Activated CD4-positive, alpha-beta memory T cell treated with anti-CD3 and anti-CD28 coated beads, Interleukin-2, amount 10 ng/mL, durations not matched to agents 7 days and 5 days (primary cell): ENCODE measurements at places on chromosomes 1 and 21.

DNA sequence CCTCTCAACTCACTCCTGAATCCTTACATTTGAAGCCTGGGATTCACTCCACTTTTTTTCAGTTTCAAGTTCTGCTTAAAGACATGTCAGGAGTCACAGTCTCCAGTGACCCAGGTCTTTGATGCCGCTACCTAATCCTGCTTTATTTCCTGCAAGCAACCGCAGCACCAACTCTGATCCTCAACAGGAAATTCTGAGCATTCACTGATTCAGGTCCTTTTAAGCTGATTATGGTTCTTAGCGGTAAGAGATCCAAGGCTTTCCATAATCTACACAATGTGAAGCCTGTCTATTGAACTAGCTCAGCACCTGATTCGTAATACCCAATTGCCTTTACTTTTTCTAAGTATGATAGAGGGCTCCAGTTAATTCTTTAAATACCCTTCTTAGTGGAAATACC is 43.7 kb upstream of the PIGC start:
- no peak for DNase-seq

GRCh38 chr1:29282924-29283803 is 46.8 kb downstream of the PTPRU start:
- peak; percentile 21 for DNase-seq

- DNase-seq, result peak; percentile 46
These were observed 510.3 kb downstream of the NPHP4 start for GRCh38 chr1:5481889-5482288.

DNA sequence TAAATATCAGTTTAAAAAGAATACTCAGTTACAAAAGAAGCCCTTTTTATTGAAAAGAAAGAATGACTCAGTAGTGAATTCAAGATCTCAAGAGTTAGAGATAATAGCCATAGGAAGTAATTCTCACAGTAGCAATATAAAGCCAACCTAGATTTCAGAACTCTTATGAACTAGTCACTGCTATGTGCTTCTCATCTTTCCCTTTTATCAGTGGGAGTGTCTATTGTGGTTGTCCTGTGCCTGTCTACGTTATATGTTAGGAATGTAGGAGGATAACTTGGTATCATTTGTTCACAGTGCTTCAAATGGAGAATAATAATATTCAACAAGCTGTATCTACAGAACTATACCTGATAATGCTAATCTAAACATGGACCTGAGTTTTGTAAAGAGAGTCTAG is 73.1 kb upstream of the RGS21 start:
- no peak for DNase-seq

- DNase-seq, result no peak
These were observed 39.3 kb downstream of the SPAG17 start for GRCh38 chr1:118145721-118146120.

- DNase-seq, result no peak
These were observed 20.1 kb downstream of the MGST3 start for GRCh38 chr1:165650981-165651625.

DNA sequence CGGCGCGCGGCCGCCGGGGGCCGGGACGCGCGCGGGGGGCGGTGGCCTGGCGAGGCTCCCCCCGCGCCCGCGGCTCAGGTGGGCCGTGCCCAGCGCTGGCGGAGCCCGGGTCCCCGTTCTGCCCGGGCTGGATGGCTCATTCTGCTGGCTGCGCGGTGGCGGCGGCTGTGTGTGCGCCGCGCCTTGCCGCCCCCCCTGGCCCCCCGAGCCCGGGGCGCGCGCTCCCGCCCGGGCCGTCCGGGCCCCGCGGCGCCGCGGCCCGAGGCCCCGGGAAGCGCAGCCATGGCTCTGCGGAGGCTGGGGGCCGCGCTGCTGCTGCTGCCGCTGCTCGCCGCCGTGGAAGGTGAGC is at the start of gene EPHB2:
TSS of gene EPHB2 (plus strand) at position 139 of the 349 bp plus-strand sequence. CDS start at position 283, 144 bp downstream.
- DNase-seq, result no peak

DNA sequence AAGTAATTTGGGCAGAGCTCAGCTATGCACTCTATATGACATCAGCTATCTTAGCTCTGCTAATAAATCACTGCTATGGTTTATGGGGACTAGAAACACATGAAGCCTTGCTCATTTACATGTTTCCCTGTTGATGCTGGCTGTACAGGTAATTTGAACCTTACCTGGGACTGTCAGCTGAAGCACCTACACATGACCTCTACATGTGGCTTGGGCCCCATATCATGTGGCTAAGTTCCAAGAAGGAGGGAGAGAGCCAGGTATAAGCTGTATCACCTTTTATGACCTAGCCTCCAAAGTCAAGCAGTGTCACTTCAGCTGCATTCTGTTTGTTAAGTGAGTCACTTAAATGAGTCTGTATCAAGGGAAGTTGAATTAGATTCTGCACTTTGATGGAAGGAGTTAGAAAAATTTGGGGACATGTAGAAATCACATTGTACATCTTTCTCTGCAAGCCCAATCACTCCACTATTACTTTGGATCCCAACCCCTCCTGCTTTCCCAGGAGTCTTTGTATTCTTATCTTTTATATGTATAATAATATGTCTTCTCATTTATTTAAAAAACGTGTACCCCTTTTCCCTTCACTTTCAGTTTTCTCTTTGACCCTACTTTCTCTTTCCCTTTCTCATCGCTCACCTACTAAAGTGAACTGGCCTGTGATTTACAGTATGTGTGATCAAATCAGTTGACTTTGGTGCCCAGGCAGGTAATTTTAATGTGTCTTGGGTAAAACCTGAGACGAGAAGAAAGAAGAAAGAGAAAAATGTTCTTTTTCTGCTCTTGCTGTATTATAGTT is 53.4 kb upstream of the PRKACB start:
- DNase-seq, result no peak

- no peak for DNase-seq
These were observed 54.5 kb upstream of the FAM78B start for GRCh38 chr1:166221316-166221715.

- no peak for DNase-seq
These were observed 9.5 kb upstream of the DUSP10 start for GRCh38 chr1:221751226-221751887.

- no peak for DNase-seq
These were observed 16.2 kb downstream of the C1orf216 start for GRCh38 chr1:35702508-35702907.

DNA sequence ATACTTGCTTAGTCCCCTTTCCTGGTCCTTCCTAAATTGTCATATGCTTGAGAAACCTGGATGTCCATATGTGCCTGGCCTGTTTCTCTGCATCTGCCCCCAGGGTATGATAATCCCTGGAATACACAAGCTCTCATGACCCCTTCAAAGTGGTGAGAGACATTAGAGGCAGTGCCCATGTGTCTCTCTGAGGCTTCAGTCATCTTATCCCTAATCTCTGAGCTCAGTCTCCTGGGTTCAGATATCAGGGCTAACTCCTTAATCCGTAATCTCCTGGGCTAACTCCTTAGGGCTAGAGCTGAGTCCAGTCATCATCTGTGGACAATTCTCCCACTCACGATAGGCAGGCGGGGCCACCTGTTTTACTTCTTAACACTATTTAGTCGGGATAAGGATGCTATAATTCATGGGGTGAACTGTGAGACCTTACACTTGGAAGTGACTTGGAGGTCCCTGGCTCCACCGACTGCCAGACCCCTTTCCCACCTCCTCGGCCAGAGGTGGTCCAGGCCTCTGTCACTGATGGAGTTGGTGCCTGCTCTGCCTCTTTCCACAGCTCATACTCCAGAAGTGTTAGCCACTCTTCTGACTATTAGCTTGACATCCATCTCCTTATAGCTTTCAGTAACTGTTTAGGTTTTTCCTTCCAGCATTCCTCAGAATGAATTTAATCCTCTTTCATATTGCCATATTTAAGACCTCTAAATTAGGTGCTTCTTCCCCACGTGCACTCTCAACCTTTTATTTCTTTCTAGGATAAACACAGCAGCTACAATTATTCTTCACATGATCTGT is 22.7 kb downstream of the CCN1 start:
- no peak for DNase-seq

DNA sequence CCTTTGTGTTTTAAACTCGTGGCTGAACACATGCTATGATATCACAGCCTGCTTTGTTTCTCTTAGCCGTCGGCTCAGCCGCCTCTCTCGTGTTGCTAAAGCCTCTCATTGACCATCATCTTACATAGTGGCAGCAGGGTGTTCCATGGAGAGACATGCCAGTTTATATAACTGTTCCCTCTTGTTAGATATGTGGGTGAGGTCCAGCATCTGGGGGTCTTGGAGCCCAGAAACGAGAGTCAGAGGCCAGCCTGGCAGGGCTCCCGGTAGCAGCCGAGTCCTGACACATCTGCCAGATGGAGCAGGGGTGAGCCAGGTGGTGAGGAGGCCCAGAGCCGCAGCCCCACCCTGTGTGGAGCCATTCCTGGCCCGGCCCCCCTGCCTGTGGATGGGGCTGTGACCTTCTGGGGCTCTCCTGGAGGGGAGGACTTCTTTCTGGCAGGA is 11.9 kb downstream of the PODN start:
- no peak for DNase-seq

DNA sequence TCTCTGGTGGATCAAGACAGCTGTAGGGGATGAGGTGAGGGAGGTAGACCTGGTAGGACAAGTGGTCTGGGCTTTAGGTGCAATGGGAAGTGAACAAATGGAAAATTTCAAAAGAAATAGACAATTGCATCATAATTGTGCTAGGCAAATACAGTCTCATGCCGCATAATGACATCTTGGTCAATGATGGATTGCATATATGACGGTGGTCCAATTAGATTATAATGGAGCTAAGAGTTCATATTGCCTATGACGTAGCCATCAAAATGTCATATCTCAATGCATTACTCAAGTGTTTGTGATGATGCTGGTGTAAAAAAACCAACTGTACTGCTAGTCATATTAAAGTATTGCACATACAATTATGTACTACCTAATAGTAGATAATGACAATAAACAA is 19.0 kb downstream of the KCNK2 start:
- no peak for DNase-seq

DNA sequence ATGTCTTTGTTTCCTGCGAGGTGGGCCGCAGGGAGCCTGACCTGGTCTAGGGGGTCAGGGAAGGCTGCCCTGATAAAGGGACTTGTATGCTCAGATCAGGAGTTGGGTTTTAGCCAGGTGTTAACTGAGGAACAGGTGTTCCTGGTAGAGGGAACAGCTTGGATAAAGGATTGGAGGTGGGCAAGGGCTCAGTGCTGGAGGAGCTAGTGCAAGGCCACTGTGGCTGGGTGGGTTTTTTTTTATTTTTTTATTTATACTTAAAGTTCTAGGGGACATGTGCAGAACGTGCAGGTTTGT is 31.1 kb downstream of the A3GALT2 start:
- no peak for DNase-seq

GRCh38 chr1:40167317-40167716 is 6.1 kb downstream of the RLF start:
- no peak for DNase-seq

DNA sequence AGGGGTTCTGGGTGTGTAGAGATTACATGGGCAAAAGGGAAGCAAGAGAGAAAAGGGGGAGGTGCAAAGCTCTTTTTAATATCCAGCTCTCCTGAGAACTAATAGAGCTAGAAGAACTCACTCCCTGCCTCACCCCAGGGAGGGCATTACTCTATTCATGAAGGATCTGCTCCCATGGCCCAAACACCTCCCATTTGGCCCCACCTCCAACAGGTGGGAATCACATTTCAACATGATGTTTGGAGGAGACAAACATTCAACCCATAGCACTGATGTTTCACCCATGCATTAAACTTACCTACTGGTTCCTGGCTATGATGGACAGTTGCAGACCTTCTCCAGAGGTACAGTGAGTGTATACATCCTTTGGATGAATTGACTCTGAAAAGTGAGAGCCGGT is 7.3 kb upstream of the JUN start:
- DNase-seq, result no peak

DNA sequence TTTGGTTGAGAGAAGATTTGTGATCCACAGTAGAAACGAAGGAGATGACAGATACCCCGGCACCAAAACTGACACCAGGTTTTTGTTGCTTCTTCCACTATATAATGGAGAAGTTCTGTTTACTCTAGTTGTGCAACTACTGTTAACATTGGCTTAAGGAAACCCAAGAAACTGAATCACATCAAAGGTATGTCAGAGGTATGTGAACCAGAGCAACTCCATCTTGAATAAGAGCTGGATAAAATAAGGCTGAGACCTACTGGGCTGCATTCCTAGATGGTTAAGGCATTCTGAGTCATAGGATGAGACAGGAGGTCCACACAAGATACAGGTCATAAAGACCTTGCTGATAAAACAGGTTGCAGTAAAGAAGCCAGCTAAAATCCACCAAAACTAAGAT is 173.7 kb upstream of the CAMK1G start:
- DNase-seq, result no peak

- no peak for DNase-seq
These were observed 28.7 kb upstream of the RD3 start for GRCh38 chr1:211520641-211521040.
